Muscle of leg (tissue), 16 donors: ENCODE measurements at places on chromosomes 16 and 17.
A peak's percentile ranks its signal among the peaks of the same experiment; 100 is the strongest.

DNA sequence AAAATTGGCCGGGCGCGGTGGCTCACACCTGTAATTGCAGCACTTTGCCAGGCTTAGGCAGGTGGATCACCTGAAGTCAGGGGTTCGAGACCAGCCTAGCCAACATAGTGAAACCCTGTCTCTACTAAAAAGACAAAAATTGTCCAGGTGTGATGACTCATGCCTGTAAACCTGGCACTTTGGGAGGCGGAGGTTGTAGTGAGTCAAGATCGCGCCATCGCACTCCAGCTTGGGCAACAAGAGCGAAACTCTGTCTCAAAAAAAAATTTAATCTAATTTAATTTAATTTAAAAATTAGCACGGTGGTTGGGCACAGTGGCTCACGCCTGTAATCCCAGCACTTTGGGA, 1.6 kb upstream of the HBQ1 start:
- no peak for DNase-seq

GRCh38 chr16:86619239-86619794, 41.0 kb downstream of the FOXL1 start:
- DNase-seq, result no peak

DNA sequence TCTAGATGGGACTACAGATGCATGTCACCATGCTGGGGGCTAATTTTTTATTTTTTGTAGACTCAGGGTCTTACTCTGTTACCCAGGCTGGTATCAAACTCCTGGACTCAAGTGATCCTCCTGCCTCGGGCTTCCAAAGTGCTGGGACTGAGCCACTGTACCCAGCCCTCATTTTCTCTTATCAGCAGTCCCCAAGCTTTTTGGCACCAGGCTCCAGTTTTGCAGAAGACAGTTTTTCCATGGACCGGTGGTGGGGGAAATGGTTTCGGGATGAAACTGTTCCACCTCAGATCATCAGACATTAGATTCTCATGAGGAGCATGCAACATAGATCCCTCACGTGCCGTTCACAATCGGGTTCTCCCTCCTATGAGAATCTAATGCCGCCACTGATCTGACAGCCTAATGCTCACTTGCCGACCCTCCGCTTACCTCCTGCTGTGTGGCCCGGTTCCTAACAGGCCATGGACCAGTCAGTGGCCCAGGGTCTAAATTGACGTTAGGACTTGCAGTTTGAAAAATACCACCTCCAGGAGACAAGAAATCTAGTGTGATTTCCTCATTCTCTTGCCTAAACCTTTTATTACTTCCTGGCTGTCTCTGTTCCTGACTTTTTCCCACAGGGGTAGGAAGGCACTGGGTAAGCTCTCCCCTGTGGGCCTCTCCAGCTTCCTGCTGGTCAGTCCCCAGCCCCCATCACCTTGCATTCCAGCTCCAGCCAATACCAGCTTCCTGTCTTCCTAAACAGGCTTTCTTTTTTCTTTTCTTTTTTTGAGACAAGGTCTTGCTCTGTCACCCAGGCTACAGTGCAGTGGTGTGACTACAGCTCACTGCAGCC, 9.3 kb upstream of the CNP start:
- DNase-seq, result no peak

GRCh38 chr17:50217591-50217990, 16.2 kb upstream of the COL1A1 start:
- DNase-seq, result no peak

DNA sequence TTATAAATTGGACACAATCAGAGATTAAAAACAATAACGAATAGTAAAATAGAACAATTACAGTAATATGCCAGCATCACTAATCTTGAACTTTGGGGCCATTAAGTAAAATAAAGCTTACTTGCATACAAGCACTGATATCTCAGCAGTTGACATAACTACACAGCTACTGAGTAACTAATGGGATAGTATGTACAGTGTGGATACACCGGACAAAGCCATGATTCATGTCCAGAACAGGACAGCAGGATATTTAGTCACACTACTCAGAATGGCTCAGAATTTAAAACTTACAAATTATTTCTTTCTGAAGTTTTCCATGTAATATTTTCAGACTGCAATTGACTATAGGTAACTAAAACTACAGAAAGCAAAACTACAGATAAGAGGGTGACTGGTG, 427.5 kb downstream of the CDH13 start:
- no peak for DNase-seq

DNA sequence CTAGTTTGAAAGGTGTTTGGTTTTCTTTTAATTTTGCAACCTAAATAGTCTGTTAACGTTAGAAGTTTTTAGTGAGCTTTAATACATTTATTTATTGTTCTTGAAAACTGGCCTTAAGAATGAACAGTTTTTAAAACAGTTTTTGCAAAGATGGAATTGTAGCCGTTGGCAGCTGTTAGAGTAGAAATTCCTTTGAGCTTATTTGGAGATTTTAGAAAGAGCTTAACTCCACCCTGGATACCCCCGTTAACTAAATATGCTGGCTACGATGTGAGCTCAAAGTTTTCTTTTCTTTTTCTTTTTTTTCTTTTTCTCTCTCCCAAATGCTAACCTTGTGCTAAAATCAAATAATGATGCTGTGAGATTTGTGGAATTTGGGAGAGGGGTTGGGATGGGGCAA, 75.2 kb downstream of the COX10 start:
- DNase-seq, result peak; percentile 58

GRCh38 chr16:175011-175949, 1.2 kb upstream of the HBA1 start:
- DNase-seq, result no peak

- DNase-seq, result peak; percentile 97
These were observed 4.5 kb downstream of the PMP22 start for GRCh38 chr17:15260376-15261257.

DNA sequence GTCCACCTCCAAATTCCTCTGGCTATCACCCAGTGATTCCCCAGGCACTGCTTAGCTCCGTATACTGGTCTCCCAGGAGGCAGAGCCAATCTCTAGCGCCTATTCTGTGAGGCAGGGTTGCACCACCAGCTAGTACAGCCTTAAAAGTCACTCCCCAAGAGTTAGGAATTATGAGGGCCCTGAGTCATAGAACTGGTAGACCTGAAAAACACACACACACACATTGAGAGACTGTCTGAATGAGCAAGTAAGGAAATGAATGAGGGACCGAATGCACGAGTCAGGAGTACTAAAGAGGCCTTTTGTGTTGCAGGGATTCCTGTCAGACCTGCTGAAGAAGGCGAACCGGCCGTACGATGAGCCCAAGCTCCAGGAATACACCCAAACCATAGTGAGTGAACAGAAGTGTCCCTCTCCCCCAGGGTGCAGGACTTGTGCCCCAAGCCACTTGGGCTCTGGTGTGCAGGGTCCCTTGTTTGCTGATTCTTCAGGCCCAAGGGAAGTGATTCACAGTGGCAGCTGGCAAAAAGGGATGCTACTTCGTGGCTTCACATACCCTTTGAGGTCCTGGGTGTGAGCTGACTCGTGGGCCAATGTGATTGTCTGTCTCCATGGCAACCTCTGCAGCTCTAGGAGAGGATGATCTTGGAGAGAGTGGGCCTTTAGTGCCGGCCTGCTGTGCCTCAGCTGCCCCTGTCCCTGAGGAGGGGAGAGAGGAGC, 24.7 kb downstream of the CALB2 start:
- DNase-seq, result no peak

- peak; percentile 16 for DNase-seq
These were observed 7.6 kb downstream of the TBX2 start for GRCh38 chr17:61406971-61407911.

- DNase-seq, result peak; percentile 83
These were observed 64.6 kb downstream of the CYTH1 start for GRCh38 chr17:78717431-78717980.

DNA sequence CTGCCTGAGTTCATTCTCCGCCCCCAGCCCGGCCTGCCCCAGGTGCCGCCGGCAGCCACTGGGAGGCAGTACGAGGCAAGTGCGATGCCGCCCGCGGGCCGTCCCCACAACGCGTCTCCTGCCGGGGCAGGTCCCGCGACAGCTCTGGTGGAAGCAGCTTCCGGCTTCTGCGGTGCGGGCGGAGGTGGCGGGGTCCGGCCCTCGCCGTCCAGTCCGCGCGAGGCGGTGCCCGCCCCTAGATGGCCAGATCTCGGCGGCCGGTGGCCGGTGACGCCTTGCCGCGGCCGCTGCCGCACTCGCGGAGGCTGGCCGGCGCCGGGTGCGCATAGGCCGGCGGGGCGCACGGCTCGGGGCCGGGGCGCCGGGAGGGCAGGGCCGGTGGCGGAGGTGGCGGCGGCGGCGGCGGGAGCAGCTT, 1.8 kb downstream of the GJD3 start:
- DNase-seq, result peak; percentile 73
